ENCODE measurements at places on chromosomes 13 and 19.

- no peak for DNase-seq
Observed at GRCh38 chr13:75251188-75251587, 230.8 kb downstream of the TBC1D4 start.

DNA sequence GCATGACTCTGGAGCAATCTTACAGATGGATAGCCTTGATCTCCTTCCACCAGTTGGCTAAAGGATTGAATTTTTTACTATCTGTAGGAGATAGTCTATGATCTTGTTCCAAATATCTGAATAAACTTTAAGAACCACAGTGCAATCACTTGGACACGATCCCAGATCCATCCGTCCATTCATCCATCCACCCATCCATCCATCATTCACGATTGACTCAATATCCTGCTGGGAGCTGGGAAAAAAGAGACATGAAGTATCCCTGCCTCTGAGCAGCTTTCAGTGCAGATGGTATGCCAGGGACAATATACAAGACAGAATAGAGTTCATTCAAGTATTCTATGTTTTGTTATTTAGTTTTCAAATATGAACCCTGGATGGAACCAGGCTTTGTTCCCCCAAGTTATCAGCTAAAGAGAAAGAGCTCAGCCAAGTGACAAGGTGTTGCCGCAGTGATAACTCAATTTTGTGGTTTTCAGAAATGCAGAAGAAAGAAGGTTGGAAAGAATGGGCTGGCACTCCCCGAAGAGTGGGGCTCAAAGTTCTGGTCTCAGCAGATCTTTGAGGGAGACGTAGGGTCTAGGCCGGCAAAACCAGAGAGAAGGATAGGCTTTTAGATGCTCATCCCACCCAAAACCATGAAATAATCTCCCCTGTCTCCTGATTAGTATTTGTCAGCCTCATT, 66.3 kb downstream of the IRS2 start:
- no peak for DNase-seq

- DNase-seq = no peak
Observed at GRCh38 chr13:94829185-94829836, 117.0 kb upstream of the SOX21 start.

GRCh38 chr13:32956595-32956933, 59.7 kb upstream of the KL start:
- DNase-seq = no peak

DNA sequence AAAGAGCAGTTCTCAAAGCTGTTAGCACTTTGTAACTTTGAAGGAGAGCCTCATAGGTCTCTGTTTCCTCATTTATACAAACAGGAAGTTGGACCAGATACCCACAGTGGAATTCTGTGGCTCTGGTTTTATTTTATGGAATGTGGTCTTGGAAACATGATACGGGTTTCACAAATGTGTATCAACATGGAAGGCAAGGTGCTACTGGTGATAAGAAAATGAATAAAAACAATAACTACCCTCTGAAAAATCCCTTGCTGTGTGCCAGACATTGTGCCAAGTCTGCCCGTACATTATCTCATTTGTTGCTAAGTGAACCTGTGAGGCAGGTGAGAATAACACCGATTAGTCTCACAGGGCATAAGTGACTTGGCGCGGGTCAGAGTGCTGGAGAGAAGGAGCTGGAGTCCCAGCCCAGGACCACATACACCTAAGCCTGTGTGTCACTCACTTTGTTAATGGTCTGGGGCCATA, 45.0 kb upstream of the RNF113B start:
- DNase-seq = no peak

- no peak for DNase-seq
Observed at GRCh38 chr13:106109391-106109791, 426.1 kb downstream of the EFNB2 start.

- DNase-seq = no peak
Observed at GRCh38 chr13:41608839-41609177, 151.5 kb downstream of the RGCC start.

DNA sequence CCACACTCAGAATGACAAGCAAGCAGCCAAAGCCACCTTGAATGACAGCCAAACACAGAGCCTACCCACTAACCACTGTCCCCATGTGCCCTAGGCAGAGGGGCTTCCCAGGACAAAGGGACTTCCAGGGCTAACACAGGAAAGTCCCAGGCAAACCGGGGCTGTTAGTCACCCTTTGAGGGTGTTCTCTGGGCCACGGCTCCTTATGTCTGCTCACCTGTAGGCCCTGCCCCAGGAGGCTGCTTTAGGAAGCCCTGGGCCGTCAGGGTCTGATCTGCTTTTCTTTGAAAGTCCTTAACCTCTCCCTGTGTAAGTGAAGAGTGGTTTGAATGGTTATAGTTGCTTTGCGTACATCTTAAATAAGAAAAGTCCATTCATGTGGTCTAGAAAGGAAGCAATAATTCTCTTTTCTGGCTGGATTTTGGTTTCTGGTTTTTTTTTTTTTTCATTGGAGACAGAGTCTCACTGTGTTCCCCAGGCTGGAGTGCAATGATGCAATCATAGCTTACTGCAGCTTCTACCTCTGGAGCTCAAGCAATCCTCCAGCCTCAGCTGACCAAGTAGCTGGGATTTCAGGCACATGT, 161.4 kb downstream of the EFNB2 start:
- no peak for DNase-seq

- DNase-seq = no peak
Observed at GRCh38 chr13:27336014-27336673, 65.5 kb downstream of the RASL11A start.
